Ureter (tissue), 1 donor: ENCODE measurements at places on chromosomes 1 and 21.

DNA sequence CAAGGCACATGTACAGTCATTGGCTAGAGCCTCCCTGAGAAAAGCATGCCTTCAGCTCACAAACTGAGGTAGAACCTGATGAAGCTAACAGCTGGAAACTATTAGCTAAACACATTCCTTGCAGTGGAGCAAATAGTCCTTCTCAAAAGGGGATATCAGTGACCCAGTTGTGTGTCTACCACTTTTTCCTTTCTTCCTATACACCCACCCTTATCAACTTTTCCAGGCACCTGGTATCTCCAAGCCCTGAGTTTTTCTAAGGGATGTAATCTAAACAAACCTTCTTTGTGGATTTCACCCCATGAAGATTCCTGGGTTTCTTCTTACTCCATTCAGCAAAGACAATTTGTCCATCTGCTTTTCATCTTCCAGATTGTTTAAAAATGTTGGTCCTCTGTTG lies 10.5 kb upstream of the ZSWIM5 start:
- DNase-seq: no peak

GRCh38 chr1:228100822-228101613 lies 2.1 kb downstream of the C1orf35 start:
- DNase-seq: peak; percentile 42

- no peak for DNase-seq
Measured at GRCh38 chr1:229869240-229869639, 197.8 kb upstream of the GALNT2 start.

GRCh38 chr1:115193046-115193828 lies 103.9 kb upstream of the TSPAN2 start:
- no peak for DNase-seq

- DNase-seq: no peak
Measured at GRCh38 chr21:30255679-30256078, 27.1 kb downstream of the KRTAP24-1 start.

GRCh38 chr1:98323388-98323787 lies 338.1 kb upstream of the SNX7 start:
- DNase-seq: no peak
